ENCODE measurements at places on chromosomes 11 and 22. TPM values are rescaled to one million over a fixed set of nuclear protein-coding genes. Genes with fewer than 3 reads are reported as not detected.

- no peak overlapping the region for H3K4me3 ChIP-seq
- DNase-seq, result no peak
- H3K4me1 ChIP-seq, result no peaks in the 10 kb centered on the region
- H3K27me3 ChIP-seq, result no peaks in the 10 kb centered on the region
Observed at GRCh38 chr11:17767914-17768313, 33.3 kb downstream of the KCNC1 start.

- no peaks in the 10 kb centered on the region for H3K27me3 ChIP-seq
- no peaks in the 10 kb centered on the region for H3K36me3 ChIP-seq
- no peak overlapping the region for H3K4me3 ChIP-seq
- H3K4me1 ChIP-seq, result peaks cover 22% of the 10 kb centered on the region
- no peak for DNase-seq
Observed at GRCh38 chr11:57512646-57513451, 2.7 kb downstream of the SLC43A1 start.

LGALS12 gene
- polyA plus RNA-seq, result 6.8 TPM

- no peak for DNase-seq
- no peaks in the 10 kb centered on the region for H3K36me3 ChIP-seq
- peaks cover 32% of the 10 kb centered on the region for H3K27me3 ChIP-seq
- H3K27ac ChIP-seq, result no peak overlapping the region
Observed at GRCh38 chr11:125401746-125402145, 94.3 kb downstream of the FEZ1 start.

DNA sequence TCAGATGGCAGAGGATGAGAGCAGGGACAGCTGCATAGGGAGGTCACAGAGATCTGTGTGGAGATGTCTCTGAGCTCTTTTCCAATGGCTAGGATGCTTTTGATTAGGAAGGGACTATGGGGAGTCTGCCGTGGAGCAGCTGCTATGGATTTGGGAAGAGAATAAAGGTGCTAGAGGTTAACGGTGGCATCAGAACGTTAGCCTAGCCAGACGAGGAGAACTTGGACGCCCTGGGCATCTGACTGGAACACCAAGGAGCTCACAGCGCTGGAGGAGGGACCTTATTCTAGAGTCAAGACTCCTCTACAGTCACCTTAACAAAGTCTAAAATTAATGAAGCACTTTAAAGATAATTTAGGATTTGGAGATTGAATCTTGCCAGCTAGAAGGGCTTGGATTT lies 157.2 kb upstream of the B3GAT1 start:
- no peaks in the 10 kb centered on the region for H3K36me3 ChIP-seq
- H3K4me3 ChIP-seq, result no peak overlapping the region
- H3K4me1 ChIP-seq, result no peaks in the 10 kb centered on the region

GSTT2 gene
- polyA plus RNA-seq, result not detected

HTR3A gene
- not detected for polyA plus RNA-seq

TBX1 gene
- polyA plus RNA-seq, result not detected

GRCh38 chr11:14374922-14375830 lies 16.2 kb upstream of the RRAS2 start:
- no peak overlapping the region for H3K4me3 ChIP-seq
- H3K27ac ChIP-seq, result no peak overlapping the region
- no peaks in the 10 kb centered on the region for H3K36me3 ChIP-seq

GRK2 gene
- polyA plus RNA-seq, result 34.9 TPM

DNA sequence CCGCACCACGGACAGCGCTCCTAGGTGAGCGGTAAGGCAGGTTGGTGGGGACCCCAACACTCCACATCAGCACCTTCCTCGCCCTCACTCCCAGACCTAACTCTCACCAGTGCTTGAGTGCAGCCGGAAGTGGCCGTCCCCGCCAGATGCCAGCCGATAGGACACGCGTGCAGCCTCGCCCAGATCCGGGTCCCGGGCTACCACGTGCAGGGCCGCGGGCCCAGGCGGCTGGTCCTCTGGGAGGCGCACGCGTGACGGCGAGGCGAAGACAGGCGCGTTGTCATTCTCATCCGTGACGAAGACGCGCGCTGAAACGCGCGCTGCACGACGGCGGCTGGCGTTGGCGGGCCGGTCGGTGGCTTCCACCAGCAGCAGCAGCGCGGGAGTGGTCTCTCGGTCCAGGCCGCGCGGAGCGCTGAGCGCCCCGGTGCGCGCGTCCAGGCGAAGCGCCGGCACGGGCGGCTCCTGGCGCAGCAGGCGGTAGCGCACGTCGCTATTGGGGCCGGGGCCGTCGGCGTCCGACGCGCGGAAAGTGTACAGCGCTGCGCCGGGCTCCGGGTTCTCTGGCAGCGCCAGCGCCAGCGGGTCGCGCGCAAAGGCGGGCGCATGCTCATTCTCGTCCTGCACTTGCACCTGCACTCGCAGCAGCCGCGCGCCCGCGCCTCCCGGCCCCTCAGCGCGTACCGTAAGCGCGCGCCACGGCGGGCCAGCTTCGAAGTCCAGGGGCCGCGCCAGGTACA lies 10.8 kb upstream of the TPP1 start:
- H3K27me3 ChIP-seq, result no peaks in the 10 kb centered on the region
- no peak overlapping the region for H3K27ac ChIP-seq
- peaks cover 17% of the 10 kb centered on the region for H3K4me1 ChIP-seq
- no peak overlapping the region for H3K4me3 ChIP-seq

MN1 gene
- 0.38 TPM for polyA plus RNA-seq

DNA sequence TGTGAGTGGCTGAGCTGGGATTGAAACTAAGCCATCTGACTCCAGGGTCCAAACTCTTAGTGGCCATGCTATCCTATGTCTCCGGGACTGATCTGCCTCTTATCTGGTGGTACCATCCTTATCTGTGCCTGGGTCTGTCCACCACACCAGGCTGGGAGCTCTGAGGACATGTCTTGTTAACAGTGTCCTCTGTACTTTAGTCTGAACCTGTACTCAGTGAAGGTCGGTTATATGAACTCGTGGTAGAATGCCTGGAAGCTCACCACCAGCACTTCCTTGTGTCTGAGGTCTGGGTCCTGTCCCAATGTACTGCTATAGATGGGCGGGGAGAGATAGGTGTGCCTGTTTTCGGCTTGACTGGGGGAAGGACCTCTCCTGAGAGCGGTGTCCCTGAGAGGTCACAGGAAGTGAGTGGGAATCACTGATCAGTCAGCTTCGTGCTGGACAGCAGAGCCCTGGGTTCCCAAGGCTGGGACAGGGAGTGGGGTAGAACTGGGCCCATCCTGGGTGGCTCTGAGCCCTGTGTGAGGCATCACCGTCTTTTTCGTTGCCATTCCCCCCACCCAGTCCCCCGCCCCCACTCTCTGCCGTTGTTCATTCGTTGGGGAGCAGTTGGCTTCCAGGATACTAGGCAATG lies 8.9 kb downstream of the MYO7A start:
- no peak overlapping the region for H3K4me3 ChIP-seq
- H3K4me1 ChIP-seq, result no peaks in the 10 kb centered on the region
- no peak overlapping the region for H3K27ac ChIP-seq
- no peak for DNase-seq
- H3K36me3 ChIP-seq, result no peaks in the 10 kb centered on the region

CARD16 gene
- polyA plus RNA-seq, result 671 TPM

DNA sequence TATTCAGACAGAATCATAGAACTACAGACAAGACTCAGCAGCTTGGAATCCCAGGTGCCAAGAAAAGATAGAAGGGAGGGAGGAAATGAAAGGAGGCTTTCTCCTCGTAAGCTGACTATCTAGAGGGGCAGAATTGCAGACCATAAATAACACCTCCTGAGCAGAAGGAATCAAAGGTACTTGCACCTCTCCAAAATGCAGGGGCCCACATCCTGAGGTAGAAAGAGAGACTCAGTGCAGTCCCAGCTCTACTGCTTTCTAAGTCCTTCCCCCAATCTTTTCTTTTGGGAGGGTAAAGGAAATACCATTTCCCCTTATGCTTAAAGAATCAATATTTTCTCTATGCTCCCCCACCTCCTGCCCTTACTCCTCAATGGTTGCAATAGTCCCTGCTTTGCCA lies 55.2 kb downstream of the SYTL2 start:
- H3K36me3 ChIP-seq, result no peaks in the 10 kb centered on the region
- H3K27me3 ChIP-seq, result no peaks in the 10 kb centered on the region
- no peaks in the 10 kb centered on the region for H3K4me1 ChIP-seq
- no peak overlapping the region for H3K27ac ChIP-seq
- H3K4me3 ChIP-seq, result no peak overlapping the region
- no peak for DNase-seq

GRCh38 chr22:49455595-49455994 lies 372.1 kb downstream of the BRD1 start:
- no peak for DNase-seq
- H3K27ac ChIP-seq, result no peak overlapping the region
- H3K4me3 ChIP-seq, result no peak overlapping the region
- H3K4me1 ChIP-seq, result no peaks in the 10 kb centered on the region
- no peaks in the 10 kb centered on the region for H3K36me3 ChIP-seq

DNA sequence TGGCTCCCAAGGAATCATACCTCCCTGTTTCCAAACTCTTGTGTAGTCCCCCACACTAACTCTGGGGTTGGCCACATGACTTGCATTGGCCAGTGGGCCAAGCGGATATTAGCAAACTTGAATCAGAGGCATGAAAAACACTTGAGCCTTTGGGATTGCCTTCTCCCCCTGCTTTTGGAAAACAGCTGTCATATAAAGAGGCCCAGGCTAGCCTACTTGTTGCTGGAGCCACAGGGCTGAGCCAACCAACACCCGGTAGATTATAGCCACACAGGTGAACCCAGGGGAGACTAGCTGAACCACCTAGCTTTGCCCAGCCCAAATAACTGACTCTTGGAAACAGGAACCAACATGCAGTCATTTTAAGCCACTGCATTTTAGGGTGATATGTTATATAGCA lies 354.8 kb downstream of the TENM4 start:
- no peak overlapping the region for H3K27ac ChIP-seq
- DNase-seq, result no peak
- H3K36me3 ChIP-seq, result no peaks in the 10 kb centered on the region
- H3K4me1 ChIP-seq, result no peaks in the 10 kb centered on the region
- H3K4me3 ChIP-seq, result no peak overlapping the region

DNA sequence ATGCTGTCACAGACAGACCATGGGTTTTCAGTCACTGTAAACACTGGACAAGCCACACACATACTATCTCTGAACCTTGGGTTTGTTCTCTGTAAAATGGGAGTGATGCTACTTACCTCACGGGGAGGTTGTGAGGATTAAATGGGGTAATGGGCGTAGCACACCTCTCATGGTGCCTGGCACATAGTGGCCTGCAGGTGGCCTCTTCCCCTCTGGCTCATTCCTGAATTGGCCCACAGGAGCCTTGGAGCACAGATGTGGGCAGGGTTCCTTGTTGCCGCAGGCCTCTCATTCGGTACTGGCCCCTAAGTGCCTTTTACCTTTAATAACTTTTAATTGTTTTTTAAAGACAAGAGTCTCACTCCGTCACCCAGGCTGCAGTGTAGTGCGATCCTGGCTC lies 11.7 kb downstream of the MICAL2 start:
- no peak for DNase-seq
- no peaks in the 10 kb centered on the region for H3K27me3 ChIP-seq
- H3K27ac ChIP-seq, result no peak overlapping the region
- no peak overlapping the region for H3K4me3 ChIP-seq

SLC29A2 gene
- 0.11 TPM for polyA plus RNA-seq

MYH9 gene
- 125 TPM for polyA plus RNA-seq

DNA sequence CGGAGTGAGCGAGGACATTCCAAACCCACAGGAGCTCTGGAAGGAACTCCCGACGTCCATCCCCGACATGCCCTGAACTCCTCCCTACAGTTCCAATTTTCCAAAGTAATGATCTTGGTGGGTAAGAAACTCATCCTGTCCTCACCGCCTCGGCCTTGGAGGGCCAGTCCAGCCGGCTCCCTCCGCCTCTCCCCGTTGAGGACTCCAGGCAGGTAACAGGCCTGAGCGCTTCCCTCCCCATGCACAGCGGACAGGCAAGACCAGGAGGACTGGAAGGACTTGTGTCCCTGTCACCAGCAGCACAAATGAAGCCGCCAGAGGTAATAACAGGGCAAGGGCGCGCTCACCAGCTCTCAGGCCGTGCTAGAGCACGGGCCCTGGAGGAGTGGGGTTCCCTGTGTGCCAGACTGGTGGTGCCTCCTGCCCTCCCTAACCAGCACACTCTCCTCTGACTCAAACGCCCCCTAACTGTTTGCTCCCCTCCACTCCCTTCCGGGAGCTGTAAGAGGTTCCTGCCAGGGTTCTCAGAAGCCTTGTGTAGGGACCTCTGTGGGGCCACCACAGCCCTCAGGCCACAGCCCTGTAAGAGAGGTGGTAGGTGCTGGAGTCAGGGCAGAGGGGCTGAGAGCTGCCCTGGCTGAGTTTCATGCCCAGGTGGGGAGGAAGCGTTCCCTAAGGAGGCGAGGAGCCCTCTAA lies 17.1 kb downstream of the OVOL1 start:
- DNase-seq, result no peak
- no peak overlapping the region for H3K27ac ChIP-seq
- no peak overlapping the region for H3K4me3 ChIP-seq
- no peaks in the 10 kb centered on the region for H3K36me3 ChIP-seq

GRCh38 chr11:13152264-13152663 lies 125.3 kb upstream of the BMAL1 start:
- H3K36me3 ChIP-seq, result no peaks in the 10 kb centered on the region
- H3K4me3 ChIP-seq, result no peak overlapping the region
- no peak overlapping the region for H3K27ac ChIP-seq
- no peaks in the 10 kb centered on the region for H3K27me3 ChIP-seq

GRCh38 chr11:62726156-62726914 lies 922 bp downstream of the HNRNPUL2 start:
- H3K4me1 ChIP-seq, result peaks cover 45% of the 10 kb centered on the region
- peak overlapping the region; percentile 97 for H3K4me3 ChIP-seq
- DNase-seq, result no peak
- H3K36me3 ChIP-seq, result peaks cover 40% of the 10 kb centered on the region

DNA sequence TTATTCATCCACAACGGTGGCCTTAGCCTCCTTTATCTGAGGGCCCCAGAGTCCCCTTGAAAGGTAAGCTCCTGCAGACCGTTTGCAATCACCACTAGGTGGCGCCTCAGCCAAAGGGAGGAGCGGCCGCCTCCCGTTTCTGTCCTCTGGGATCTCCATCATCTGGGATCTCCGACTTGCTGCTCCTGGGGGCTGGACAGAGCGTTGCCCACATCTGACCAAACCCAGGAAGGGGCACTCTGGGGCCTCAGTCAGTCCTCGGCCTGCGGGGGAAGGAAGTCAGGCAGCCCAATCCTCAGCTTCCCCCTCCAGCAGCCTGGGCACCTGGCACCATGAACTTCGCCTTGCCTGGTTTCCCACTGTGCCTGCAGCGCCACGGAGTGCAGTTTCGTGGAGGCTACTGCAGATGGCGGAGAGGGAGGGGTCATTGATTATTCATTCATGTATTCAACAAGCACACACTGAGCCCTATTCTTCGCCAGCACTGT lies 23.5 kb downstream of the TP53I11 start:
- no peaks in the 10 kb centered on the region for H3K27me3 ChIP-seq
- H3K27ac ChIP-seq, result no peak overlapping the region
- DNase-seq, result peak; percentile 56
- no peak overlapping the region for H3K4me3 ChIP-seq
- H3K4me1 ChIP-seq, result no peaks in the 10 kb centered on the region

- H3K27me3 ChIP-seq, result no peaks in the 10 kb centered on the region
- H3K4me1 ChIP-seq, result peaks cover 3% of the 10 kb centered on the region
- no peak overlapping the region for H3K27ac ChIP-seq
- H3K36me3 ChIP-seq, result peaks cover 8% of the 10 kb centered on the region
- no peak overlapping the region for H3K4me3 ChIP-seq
- DNase-seq, result no peak
Observed at GRCh38 chr11:12280199-12280837, 97.1 kb upstream of the PARVA start.

All from CD14-positive monocyte (primary cell).